ENCODE measurements at places on chromosomes 1 and 21.

GRCh38 chr1:197393105-197393504 is 125.1 kb downstream of the CRB1 start:
- no peak for DNase-seq

GRCh38 chr1:94983171-94983739 is 56.3 kb upstream of the CNN3 start:
- no peak for DNase-seq

- DNase-seq, result peak; percentile 63
Observed at GRCh38 chr21:38351961-38352521, 95.2 kb downstream of the KCNJ15 start.

- no peak for DNase-seq
Observed at GRCh38 chr1:204370176-204370575, 10.4 kb upstream of the PLEKHA6 start.

DNA sequence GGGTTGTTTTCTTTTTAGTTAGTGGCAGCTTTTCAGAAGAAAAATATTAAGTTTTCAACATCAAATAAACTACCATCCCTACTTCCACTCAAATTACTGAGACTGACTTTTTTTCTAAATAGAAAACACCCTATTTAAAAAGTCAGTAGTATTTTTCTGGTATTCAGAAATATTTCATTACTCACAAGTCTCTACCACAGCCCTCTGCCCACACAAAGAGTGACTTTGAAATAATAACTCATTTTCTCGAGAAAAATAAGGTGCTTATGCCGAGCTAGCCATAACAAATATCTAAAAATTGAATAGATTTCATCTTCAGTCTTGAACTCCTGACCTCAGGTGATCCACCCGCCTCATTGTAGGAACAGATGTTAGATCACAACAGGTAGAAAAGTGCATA is 41.8 kb upstream of the USP25 start:
- DNase-seq, result no peak

DNA sequence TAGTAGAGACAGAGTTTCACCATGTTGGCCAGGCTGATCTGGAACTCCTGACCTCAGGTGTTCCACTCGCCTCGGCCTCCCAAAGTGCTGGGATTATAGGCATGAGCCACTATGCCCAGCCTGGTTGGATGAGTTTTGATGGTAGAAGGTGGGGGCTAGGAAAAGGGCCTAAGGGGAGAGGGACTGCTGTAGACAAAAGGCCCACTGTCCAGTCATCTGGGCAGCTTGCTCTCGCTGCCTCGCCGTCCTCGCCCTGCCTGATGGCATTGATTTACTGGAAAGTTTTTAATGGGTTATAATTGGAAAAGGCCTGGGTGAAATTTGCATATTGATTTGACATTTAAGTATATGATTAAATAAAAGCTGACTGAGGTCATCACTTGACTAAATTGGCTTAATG is 175.1 kb upstream of the CSF3R start:
- DNase-seq, result no peak

GRCh38 chr1:205505076-205505729 is 734 bp downstream of the CDK18 start:
- DNase-seq, result no peak

DNA sequence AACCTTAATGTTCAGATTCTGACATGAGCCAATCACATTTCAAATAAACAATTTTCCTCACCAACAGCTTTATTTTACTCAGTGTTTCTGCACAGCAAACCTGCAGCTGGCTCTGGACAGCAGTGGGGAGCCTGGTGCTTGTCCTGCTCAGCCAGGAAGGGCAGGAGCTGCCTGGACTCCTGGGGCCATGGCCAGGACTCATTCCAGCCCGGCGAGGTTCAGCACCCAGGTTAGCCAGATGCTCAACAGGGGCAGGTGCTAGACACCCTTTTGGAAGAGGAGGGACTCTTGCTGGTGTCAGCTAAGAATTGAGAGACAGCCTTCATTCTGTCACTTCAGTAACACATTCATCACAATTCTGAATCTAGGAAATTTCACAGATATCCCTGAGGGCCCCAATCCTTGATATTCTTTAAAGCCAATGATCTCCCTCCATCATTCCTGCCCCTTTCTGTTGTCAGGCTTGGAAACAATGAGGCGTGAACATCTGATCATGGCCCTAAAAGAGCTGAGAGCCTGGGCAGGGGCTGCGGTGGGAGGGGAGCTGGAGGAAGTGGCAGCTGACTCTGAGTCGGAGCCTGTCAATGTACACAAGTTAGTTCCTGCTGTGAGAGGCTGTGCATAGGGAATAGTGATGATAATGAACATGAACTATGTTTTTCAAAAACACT is 251.3 kb downstream of the SDCCAG8 start:
- DNase-seq, result no peak

GRCh38 chr1:155499953-155500639 is 62.5 kb downstream of the ASH1L start:
- DNase-seq, result no peak

DNA sequence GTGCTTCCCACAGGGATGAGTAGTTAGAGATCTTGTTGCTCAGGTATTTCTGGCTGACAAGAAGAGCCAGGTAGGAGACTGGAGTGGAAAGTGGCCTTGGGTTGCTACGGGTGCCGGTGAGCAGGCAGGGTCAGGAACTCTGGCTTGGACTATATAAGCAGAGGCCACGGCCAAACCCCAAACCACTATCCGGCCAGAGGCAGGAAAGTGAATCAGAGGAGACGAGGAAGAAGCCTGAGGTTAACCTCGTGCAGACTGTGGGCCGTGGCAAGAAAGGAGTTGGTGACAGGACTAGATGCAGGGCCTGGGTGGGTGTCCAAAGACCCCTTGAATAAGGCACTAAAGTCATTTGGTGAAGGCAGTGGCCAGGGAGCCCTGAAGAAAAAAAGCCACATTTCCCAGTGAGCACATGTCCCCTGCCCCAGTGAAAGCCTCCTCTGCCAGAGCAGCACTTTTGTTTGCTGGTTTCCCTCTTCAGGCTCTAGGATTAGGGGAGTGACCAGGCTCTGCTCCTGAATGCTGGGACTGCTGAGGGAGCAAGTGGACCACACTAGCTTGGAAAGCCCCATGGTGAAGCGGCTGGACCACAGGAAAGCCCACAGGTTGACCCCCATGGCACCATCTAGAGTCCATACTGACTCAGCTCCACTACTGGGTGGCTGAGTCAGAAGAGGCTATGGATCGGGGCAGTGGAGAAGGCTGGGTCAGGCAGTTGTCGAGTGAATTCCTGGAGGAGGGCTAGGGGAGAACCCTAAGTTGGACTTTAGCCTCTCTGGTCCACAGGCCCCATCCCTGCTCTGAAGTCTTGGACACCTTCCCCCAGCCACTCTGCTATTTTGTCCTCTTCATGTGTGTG is 23.4 kb downstream of the CSF1 start:
- DNase-seq, result no peak

- no peak for DNase-seq
Observed at GRCh38 chr1:88463401-88463985, 220.6 kb upstream of the PKN2 start.

GRCh38 chr1:119090250-119090649 is 50.2 kb downstream of the WARS2 start:
- no peak for DNase-seq

DNA sequence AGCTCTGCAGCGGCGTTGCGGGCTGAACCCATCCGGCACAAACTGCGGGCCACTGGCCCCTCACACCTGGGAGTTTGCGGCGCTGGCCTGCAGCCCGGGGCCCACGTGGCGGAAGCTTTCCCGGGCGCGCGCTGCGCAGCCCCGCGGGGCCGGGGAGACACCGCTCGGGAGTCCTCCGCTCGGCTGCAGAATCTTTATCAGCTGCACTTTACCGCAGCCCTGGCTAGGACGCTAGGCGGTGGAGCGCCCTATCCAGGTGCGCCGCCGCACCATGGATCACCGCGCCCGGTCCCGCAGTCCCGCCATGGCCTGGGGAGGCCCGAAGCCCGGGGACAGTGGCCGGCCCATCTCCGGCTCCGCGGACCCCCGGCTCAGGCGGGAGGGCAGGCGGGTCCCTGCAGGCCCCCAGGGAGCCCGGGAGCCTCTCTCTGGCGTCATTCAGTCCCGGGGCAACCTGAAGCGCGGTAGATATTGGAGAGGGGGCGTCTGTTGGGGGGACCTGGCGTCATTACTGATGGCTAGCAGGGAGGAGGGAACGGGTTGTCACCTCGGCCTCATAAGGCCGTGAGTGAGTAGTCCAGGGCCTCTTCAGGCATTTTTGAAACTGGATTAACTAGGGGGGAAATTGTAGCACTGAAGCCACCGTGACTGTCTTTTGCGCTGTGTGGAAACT is 5.7 kb upstream of the OLIG2 start:
- DNase-seq, result no peak

DNA sequence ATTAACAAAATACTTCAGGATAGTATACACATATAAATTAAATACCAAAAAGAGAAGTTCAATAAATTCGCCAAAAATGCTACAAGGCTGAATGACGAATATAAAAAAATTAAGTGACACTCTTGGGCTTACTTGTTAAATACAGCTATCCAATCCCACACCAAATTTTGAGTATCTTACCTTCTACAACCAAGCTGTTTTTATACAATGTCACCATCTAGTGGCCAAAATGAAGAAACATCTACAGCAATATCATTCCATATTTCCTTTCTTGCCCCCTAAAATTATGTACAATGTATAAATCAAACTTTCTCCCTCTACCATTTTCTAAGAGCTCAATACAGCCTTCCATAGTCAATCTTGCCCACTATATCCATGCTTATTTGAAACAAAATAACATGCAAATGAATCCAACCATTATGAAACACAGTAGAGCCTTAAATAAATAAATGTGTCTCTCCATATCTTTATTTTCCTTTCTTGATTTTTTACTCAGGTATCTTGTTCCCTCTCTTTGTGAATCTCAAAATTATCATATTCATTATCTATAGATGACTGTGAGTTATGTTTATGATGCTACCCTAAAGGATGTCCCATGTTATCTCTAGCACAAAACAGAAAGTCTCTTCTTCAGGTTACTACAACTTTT is 86.3 kb downstream of the ACBD6 start:
- DNase-seq, result peak; percentile 53

GRCh38 chr1:33985656-33986055 is 121.8 kb downstream of the HMGB4 start:
- no peak for DNase-seq

- no peak for DNase-seq
Observed at GRCh38 chr1:226453015-226453704, 45.3 kb upstream of the PARP1 start.

GRCh38 chr21:40832316-40832715 is 14.6 kb downstream of the DSCAM start:
- no peak for DNase-seq

DNA sequence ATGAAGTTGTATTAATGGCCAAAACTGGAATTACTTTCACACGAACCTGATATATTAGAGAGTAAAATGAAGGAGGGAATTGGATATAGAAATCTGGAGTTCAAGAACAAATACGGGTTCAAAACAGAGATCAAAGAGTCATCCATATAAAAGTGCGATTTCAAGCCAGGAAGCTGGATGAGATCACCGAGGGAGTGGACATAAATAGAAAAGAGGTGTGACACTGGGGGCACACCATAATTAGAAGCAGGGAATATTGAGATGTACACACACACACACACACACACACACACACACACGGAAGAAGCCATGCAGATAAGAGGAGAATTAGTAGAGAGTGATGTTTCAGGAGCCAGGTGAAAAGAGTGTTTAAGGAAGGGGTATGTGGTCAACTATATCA is 32.3 kb upstream of the PLD5 start:
- DNase-seq, result no peak

DNA sequence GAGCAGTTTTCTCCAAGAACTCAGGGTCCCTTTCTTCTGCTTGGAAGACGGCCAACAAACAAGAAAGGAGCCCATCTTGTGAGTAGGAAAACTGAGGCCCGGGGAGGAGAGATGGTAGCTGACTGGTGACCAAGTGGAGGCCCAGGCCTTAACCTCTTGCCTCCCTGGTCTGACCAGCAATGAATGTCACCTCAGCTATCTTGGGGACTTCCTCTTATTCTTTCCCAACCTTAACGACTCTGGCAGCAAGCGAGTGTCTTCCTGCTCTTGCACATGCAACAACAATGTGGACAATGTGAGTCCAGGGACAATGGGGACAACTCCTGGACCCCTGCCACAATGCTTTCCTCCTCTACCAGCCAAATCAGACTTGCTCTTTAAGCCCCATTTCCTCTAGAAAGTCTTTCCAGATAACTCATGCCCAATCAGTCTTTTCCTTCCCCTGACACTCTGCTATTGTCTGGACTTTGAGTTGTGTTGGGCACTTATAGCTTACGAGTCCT is 12.6 kb downstream of the HSPG2 start:
- DNase-seq, result no peak

GRCh38 chr1:30332116-30333094 is 391.0 kb downstream of the MATN1 start:
- no peak for DNase-seq

DNA sequence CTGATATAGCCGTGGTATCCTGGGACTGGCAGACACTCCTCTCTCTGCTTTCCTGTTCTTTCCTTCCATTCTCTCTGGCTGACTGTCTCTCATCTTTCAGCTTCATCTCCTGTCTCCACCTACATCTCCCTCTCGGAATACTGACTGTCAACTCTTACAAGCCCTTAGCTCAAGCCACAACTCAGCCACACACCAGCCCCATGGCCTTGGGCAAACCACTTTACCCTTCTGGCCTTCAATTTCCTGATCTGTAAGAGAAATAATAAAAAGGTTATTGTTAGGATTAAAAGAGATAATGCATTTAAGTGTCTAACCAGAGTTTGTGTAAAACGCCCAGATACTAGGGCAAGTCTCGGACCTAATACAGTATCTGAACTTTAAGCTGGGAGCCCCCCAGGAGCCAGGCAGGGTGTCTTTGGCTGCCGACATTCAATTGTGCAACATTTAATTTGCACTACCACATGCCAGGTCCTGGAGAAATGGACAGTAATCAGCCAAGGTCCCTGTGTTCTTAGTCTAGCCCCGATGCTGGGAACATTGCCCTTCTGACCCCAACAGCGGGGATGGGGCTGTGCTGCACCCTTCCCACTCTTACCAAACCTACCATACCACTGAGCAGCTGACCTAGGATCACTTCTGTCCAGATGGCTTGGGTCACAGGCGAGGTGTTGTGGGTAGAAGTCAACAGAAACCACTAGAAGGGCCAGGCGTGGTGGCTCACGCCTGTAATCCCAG is 5.1 kb downstream of the ECHDC2 start:
- DNase-seq, result no peak

GRCh38 chr1:193014400-193014799 is 44.8 kb downstream of the UCHL5 start:
- no peak for DNase-seq

- DNase-seq, result no peak
Observed at GRCh38 chr1:153745417-153745816, 17.6 kb downstream of the INTS3 start.

DNA sequence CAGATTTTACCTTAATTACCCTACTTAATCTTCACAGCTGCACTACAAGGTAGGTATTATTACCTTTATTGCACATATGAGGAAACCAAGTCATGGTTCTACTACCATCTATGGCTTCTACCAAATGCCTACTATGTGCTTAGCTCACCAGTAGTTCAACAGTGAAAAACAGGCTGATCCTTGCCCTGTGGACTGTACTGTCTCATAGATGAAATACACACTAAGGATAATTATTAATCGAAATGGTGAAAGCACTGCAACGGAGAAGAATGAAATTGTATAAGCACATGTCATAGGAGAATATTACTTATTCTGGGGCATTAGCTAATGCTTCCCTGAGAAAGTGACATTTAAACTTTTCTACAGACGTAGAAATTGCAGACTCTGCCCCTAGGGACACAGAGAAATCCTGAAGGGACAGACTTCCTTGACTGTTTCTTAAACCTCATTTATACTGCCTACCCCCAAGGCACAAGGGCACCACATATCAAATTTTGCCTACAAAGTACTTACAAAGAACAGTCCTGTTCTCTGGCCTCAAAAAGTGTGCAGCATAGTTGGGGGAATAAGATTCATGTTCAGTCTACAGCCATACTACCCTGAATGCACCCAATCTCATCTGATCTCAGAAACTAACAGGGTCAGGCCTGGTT is 148.4 kb upstream of the ZC3H11B start:
- no peak for DNase-seq

Data from A549 (cell line).